ENCODE measurements at places on chromosomes 12 and 14.

DNA sequence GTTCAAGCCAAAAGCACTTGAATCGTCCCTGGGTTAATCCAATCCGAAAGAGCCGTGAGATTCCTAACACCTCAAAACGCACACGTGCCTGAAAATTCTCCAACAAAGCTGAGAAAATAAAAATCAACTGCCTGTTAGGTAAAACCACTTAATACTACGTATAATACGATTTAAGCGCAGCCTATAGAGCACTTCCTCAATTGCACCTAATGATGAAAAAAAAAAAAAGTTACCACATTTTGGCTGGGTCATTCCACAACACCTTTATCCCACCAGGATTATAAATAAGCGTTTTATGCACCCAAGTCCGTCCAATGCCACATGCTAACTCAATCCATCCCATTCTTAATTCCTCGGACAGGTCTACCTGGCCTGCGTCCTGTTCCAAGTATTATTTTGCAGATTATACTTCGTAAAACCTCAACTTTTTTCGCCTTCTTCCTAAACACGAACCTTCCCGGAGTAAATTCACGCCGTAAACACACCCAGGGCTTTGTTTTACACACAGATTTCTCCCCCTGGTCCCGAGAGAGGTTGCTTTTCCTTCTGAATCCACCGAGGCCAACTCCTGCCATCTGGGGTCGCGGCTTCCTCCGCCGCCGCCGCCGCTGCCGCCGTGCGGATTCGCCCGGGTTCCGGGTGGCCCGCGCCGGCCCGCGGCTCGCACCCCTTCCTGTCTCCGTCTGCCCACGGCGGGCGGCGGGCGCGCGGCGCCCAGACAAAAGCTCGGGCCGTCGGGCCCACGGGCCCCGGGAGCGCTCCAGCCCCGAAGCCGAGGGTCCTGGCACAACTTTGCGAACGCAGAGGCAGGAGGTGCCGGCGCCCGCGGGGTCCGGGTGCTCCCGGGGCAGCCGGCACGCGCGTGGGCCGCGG is 66.2 kb downstream of the RNF34 start:
- DNase-seq: no peak

- no peak for DNase-seq
Observed at GRCh38 chr14:34797747-34798583, 77.2 kb downstream of the BAZ1A start.

- no peak for DNase-seq
Observed at GRCh38 chr12:71475280-71475679, 35.7 kb downstream of the LGR5 start.

- no peak for DNase-seq
Observed at GRCh38 chr14:98146416-98146815, 1125.6 kb downstream of the BCL11B start.

- no peak for DNase-seq
Observed at GRCh38 chr12:5492562-5492961, 60.7 kb downstream of the NTF3 start.

DNA sequence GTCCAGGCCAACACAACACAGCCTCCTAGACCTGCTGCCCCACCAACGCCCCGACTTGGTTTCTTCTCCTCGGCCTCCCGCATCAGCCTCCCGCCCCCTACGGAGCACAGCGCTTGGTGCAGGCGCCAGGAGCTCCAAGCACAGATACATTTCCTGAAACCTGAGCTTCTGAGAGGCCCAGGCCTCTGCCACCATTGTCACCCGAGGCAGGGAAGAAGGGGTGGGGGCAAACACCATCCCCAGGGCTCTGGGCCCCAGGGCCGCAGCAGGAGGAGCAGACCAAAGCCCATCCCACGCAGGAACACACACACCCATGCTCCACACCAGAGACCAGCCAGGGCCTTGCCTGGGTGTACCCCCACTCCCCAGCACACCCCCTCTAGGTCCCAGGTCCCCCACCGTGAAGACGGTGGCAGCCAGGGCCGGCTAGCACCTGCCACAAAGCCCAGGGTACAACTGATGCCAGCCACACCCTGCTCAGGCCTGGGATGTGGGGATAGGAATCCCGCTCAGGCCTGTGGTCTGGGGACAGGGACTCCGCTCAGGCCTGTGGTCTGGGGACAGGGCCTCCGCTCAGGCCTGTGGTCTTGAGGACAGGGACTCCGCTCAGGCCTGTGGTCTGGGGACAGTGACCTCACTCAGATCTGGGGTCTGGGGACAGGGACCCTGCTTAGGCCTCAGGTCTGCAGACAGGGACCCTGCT is 5.4 kb downstream of the JAG2 start:
- DNase-seq: no peak

DNA sequence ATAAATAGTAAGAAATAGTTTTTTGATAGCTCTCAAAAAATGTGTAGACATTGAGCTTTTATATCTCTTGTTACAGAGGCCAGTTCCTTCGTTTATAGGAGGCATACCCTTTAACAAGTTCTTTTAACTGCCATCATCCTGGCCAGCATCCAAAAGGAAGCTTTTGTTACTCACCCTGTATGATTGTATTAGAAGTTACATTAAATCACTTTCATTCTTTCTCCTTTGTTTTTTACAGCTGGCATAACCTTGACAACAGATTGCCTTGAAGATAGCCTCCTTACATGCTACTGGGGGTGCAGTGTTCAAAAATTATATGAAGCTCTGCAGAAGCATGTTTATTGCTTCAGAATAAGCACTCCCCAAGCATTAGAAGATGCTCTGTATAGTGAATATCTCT is 20.1 kb downstream of the CGRRF1 start:
- DNase-seq: no peak

GRCh38 chr14:41289025-41289424 is 317.7 kb upstream of the LRFN5 start:
- no peak for DNase-seq

GRCh38 chr14:100648474-100649172 is 61.4 kb upstream of the BEGAIN start:
- no peak for DNase-seq

DNA sequence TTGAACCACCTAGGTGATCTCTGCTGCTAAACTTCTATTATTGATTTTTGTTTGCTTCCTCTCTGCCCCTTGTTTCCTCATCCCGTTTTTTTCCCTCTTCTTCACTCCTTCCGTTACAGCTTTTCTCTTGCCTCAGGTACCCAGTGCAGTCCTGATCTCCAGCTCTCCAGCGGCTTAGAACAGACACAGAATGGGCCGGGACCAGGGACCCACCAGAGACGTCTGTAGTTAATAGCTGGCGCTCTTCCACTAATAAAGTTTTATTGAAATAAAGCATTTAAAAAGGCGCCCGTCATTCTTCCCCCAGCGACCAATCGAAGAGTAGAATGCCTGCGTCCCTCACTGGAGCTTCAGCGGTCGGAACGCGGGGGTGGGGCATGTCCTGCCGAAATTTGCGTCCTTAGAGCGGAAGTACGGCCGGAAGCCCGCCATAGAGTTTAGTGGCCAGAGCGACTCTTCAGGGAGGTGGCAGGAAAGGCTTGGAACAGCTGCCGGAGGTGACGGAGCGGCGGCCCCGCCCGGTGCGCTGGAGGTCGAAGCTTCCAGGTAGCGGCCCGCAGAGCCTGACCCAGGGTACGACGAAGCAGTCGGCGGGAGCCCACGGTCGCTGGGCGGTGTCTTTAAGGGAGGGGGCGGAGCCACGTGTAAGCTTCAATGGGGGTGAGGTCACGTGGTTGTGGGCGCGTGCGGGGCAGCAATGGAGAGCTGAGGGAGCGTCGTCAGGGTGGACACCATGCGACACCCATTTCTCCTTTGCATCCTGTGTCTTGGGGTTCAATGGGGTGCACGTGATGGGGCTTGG is at the start of gene COPS7A:
COPS7A (plus strand) TSS at position 440 of the 802 bp plus-strand sequence. CDS start 611 bp downstream, outside the sequence.
- peak; percentile 98 for DNase-seq

DNA sequence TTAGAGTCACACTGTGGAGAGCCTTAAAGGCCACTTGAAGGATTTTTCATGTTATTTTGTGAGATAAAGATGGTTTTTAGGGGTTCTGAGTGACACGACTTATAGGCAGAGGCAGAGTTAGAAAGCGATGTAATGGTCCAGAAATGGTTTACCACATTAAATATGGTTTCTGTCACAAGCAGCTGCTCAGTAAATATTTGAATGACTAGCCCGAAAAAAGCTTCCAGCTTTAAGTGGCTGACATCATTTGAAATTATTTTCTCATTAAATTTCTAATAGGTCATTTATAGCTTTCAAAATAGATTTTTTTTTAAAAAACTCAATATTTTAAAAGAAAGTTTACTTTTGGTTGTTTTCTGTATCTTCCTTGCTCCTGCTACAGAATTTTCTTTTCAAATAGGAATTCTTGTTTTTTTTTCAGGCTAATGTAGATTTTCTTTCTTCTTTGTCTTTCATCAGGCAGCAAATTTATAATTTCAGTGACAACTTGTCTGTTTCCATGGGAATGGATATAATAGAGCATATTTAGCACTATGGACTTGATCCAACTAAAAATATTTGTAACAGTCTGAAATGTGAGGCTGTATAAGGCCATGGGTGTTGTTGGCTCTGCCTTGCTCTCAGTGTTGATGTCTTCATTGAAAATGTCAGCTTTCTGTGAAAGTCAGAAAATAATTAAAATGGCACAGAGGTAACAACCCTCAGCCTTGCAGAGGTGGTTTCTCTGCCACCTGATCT is 700.0 kb downstream of the TMTC2 start:
- DNase-seq: no peak

GRCh38 chr14:30655124-30655523 is 33.0 kb downstream of the SCFD1 start:
- no peak for DNase-seq

DNA sequence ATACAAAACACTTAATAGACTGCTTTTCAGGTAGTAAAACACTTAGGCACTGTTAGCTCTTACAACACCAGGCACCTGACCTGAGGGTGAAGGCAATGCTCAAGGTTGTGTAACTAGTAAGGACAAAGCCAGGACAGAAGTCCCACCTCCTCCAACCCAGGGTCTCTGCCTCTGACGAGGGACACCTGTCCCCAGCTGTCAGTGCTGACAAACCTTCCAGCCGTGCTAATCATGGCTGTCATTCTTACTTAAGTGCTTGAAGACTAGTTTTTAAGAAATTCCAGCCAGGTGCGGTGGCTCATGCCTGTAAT is 62.5 kb upstream of the MAX start:
- DNase-seq: no peak

DNA sequence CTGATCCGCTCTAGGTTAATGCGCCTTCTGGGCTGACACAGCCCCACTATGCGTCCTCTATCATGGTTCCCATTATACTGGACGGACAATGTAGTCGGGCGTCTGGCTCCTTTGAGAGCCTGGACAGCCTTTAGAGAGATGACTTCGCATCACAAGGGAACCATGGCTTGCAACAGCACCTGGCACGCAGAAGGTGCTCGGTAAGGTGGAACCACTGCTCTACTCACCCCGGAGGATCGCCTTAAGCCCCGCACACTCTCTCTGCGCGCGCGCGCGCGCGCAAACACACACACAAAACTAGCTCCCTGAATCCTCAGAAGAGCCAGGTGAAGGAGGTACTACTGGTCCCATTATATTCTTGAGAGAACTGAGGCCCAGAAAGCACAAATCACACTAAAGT is 7.1 kb downstream of the MAP3K12 start:
- DNase-seq: no peak

GRCh38 chr12:54000116-54001114 is at the start of gene HOXC9:
Gene HOXC9 (plus strand): TSS chr12:54000161. CDS start chr12:54000189, 28 bp downstream.
- DNase-seq: no peak

DNA sequence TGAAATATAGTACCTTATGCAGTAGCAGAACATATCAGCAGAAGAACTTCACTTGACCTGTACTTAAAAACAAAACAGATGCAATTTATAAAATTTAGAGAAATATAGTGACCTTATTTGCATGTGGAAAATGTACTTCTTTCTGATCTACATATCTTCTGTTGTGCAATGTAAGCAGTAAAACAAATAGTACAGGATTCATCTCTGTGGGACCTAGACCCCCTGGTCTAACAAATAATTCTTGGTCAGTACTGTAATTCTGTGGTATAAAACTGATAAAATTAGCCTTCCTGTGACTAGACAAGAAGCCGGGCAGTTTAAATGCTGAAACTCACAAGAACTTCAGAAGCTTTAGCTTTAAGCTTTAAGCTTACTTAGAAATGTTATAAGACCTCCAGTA is 21.6 kb downstream of the HIF1A start:
- no peak for DNase-seq

GRCh38 chr12:91053951-91054715 is 3.7 kb downstream of the KERA start:
- no peak for DNase-seq

- DNase-seq: no peak
Observed at GRCh38 chr14:23512156-23512555, 39.4 kb downstream of the ZFHX2 start.

DNA sequence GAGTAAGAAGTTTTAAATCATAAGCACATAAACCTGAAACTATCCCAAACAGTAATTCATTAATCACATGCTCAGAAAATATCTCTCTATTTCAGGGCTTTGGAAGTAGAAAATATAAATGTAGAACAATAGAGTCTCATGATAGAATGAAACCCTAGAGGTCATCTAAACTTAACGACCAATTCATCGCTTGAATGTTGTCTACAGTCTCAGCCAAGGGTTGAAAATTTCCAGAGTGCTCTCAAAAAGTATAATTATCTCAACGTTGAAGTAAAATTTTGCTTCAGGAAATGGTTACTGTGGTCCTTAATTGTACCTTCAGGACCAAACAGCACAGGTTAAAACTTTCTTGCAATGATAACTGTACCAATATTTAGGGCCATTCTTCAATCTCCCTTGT is 1053.6 kb upstream of the SEL1L start:
- DNase-seq: no peak

- DNase-seq: no peak
Observed at GRCh38 chr14:64688031-64688430, 16.2 kb upstream of the PLEKHG3 start.

DNA sequence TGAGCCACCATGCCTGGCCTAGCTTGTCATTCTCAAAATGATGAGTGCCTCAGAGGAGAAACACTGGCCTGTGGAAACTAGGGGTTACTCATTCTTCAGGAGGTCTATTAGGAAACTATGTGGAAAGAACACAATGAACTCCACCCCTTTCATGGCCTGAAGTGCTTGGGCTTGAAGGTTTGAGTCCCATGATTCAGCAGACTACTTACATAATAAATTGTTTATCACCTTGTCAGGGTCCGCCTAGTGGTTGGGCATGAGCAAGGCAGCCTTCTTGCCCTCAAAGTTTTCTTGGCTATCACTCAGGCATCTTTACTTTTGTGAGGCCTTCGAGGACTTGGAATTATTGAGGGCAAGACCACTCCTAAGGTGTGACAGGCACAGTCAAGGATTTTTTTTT is 251.2 kb downstream of the ACSS3 start:
- DNase-seq: no peak

GRCh38 chr14:39113685-39114072 is 444 bp upstream of the GEMIN2 start:
- DNase-seq: no peak
